ENCODE measurements at places on chromosomes 12 and 14.

DNA sequence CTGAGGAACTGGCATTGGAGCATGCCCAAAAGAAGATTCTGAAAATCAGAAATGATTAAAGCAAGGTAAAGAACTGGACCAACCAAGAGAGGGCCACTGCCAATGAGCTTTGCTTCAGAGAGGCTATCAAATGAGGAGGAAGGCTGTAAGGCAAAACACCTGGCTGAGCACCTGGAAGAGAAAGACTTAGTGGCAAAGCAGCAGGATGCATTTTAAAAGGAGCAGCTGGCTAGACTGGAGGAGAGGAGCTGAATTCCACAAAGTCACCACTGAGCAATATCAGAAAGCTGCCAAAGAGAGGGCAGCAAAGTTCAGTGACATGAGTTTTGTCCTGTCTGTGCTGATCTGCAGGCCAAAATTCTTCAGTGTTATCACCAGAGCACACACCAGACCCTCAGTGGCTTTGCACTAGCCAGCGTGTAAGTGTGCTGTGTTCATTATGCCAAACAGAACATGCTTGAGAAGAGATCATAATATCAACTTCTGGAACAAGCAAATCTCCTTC is 338.7 kb downstream of the TRHDE start:
- no peak for DNase-seq

GRCh38 chr12:88501972-88502938 is 78.0 kb downstream of the KITLG start:
- DNase-seq: no peak

GRCh38 chr12:42360747-42361403 is 34.9 kb downstream of the PPHLN1 start:
- DNase-seq: peak; percentile 22

DNA sequence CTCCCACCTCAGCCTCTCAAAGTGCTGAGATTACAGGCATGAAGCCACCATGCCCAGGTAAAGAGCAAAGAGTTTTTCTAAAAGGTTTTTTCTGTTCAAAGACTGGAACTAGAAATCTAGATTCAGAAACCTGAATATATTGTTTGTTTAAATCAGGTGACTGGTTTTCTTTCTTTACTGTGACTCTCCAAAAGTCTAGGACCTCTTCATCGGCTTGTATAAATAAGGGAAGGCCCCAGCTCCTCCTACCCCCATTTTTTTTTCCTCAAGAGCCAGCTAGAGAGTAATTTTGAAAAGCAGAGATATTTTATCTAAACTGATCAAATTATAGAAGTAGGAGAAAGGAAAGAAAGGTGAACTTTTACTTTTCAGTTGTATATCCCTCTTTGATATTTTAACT is 48.0 kb downstream of the TMEM116 start:
- DNase-seq: no peak

DNA sequence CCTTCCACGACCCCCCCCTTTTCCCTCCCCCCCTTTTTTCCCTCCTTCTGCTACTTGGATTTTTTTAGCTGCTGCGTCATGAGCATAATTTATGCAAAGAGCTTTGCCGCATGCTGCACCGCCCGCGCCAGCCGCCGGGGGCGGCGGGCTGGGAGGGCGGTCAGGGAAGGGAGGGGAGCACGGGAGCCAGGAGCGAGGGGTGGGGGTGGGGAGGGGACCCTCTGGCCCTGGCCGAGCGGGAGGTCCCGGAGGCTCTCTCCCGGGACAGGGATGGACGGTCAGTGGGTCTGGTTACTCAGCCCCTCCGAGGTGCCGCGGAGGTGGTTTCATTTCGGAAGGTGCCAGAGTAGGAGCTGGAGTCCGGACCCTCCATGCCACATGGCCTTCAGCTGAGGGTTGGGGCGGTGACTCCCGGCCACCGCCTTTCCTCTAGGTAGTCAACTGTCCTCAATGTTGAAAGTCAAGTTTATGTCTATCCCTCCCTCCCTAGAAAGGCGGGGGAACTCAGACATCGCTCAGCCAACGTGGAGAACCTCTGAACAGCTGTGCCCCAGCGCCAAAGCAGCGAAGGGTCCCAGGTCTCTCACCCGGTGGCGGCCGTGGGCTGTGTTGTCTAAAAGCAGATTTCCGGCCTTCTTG is at the start of gene POU6F1:
Gene POU6F1 (minus strand): TSS at position 95 of the 639 bp plus-strand sequence. CDS start 11,226 bp downstream, outside the sequence.
- DNase-seq: peak; percentile 86

GRCh38 chr12:31234955-31235867 is 90.7 kb downstream of the SINHCAF start:
- no peak for DNase-seq

DNA sequence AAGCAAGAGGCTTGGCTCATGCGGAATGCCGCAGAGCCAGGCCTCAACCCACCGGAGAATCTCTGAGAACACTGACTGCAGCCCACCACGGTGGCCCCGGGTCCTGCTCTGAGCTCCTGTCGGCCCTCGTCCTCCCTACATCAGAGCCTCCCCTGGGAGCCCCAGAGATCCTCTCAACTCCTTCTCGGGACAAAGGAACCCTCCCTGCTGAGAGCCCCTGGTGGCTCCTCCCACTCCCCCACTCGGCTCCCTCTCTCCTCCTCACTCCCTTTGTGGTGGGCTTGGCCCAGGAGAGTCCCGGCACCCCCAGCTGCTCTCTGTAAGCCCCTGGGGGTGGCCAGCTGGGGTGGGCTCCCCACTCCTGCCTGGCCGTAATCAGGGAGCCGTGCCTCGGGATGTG is 11.1 kb upstream of the INF2 start:
- no peak for DNase-seq

DNA sequence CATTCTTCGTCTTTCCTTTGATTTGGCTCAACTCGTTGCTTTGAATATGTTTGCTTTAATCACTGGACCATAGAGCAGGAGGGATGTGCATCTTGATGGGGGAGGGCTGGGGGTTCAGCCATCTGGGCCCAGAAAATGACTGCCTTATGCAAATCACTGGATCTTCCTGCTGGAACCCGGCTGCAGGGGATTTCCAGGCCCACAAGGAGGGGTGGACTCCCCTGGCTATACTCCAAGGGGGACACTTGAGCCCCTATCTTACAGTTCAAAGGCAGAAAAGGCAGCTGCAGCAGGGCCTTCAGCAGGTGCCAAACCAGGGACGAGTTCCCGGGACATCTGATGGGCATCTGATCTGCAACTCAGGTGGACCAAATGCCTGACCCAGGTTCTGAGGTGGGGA is 122.5 kb downstream of the DICER1 start:
- DNase-seq: no peak

GRCh38 chr12:45981075-45981837 is 9.1 kb downstream of the SCAF11 start:
- no peak for DNase-seq

- DNase-seq: no peak
Measured at GRCh38 chr12:123937707-123938591, 34.7 kb downstream of the CCDC92 start.

DNA sequence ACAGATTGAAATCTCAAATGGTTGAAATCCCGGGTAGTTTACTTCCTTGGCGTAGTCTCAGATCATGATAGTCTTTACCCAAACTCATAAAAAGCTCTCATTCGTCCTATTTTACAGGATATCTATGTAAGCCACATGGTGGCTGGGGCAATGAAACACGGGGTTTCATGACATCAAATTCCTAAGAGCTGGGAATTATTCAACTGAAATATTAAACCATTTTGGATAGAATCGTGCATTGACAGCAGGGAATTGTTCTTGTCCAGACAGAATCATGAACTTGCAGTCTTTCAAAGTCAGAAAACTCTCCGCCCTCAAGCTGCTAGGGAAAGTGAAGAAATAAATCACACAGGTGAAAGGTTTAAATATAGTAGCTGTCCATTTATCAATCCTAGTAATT is 33.2 kb upstream of the PRKAB1 start:
- no peak for DNase-seq
